LoVo (cell line): ENCODE measurements at places on chromosomes 6 and 20.

DNA sequence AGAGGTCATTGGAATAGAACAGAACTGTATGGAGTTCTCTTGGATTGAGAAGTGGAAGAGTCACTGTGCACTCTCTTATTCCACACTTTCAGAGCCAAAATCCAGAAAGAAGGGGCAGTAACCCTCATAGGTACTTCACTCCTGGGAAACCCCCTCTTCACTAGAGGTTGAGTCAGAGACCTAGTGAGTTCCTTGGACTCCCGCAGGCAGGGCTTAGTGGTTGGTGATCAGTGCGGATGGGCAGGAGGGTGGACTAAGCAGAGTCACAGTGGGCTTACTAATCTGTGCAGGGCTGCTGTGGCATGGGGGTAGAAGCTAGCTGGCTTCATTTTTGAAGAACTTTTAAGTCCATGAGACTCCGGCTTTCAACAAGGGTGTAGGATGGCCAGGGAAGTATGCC is 95.0 kb upstream of the MLN start:
- DNase-seq, result no peak

DNA sequence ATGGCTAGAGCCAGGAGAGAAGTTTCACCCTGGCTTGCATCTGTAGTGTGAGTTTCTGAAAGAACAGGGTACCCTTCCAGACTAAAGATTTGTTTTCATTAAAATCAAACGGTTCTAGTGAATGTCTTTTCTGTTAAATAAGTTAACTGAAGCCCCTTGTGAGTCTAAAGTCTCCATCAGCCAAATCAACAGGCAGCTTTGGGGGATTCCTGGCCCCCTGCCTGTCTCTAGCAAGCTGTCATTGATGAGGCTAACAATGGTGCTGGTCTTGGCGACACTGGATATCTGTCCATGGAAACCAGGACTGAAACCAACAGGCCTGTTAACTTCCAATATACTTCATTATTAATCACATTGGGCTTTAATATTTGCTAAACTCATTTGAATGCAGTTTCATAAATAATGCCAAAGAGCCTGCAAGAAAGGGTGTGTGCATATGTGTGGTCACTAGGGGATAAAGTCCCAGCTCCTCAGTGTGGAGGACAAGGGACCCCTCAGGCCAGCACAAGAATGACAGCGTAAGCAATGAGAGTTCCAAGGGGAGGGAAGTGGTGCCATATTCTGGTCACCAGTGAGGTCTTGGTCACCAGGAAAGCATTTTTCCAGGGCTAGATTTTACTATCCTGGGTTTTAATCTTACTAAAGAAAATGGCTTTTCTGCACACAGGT is 9.1 kb upstream of the RNF182 start:
- no peak for DNase-seq

- no peak for DNase-seq
Measured at GRCh38 chr6:138162111-138162954, 594 bp downstream of the ARFGEF3 start.

- DNase-seq, result no peak
Measured at GRCh38 chr6:125274935-125275334, 26.8 kb downstream of the HDDC2 start.

- no peak for DNase-seq
Measured at GRCh38 chr6:169251822-169252504, 1.7 kb downstream of the THBS2 start.

GRCh38 chr6:56374841-56375369 is 127.5 kb upstream of the COL21A1 start:
- DNase-seq, result no peak

GRCh38 chr6:53833155-53833554 is 38.4 kb downstream of the LRRC1 start:
- no peak for DNase-seq

DNA sequence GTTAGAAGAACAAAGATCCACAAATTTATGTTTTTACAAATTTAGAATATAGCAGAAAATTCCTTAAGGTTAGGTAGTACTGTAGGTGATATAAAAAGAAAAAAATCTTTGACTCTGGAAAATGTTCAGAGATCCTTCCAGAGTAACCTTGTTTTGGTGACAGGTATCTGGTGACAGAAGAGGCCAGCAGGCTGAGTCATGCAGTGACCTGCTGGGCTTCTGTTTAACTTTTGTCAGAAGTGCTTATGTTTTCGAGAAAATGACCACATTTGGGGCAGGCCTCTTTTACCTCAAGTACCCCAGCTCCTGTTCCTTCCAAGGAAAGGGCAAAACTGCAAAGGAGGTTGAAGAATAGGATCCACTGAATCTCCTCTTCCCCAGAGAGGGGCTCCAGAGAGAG is 10.5 kb upstream of the CLDN20 start:
- DNase-seq, result no peak

DNA sequence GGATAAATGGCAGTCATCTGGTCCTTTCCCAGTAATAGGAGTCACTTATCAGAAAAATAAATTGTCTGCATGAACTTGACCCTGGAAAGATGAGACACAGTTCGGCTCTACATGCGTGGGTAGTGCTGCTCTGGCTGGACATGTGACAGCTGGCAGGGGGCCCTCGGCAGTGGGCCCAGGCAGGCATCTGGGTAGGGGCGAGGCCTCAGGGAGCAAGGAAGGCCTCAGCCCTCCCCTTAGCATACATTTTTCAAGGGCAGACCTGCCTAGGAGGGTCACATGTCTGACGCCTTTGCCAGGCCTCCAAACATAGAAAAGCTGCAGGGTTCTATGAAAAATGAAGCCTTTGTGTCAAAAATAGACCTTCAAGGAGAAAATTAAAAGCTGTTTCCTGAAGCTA is 12.8 kb upstream of the ILRUN start:
- no peak for DNase-seq

- no peak for DNase-seq
Measured at GRCh38 chr6:136604328-136604825, 54.2 kb upstream of the MAP7 start.

- no peak for DNase-seq
Measured at GRCh38 chr6:144411531-144412165, 126.5 kb downstream of the UTRN start.

GRCh38 chr6:69487688-69488087 is 309.1 kb downstream of the LMBRD1 start:
- no peak for DNase-seq

- no peak for DNase-seq
Measured at GRCh38 chr20:44218446-44218845, 7.9 kb upstream of the OSER1 start.

DNA sequence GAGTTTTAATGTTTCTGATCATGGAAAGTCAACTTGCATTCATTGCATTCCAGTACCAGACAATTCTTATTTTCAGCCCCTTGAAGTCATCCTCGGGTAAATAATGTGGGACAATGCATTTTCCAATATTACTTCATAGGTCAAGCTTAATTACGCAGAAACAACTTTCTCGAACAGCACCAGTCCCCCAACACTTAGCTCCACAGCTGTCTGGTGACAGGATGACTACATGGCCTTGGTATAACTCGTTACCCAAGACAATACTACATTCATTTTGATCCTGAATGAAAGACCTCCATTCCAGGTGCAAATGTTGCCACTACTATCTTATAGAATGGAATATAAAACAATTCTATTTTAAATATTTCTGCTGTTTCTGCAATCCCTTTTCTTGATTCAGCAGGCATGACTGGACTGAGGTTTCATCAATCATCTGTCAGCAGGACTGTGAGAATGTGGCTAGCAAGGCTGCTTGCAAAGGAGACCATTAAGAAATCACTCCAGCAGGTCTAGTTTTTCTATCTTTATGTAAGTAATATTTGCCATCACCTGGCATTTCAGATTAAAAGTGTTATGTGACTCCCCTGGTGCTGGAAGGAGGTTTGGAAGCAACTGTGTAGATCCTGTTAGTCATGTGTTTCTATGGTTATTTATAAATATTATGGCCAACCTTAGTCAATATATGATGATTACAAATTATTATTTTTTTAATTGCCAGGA is 147.9 kb downstream of the HAO1 start:
- no peak for DNase-seq

GRCh38 chr6:27053738-27054137 is 193.8 kb upstream of the PRSS16 start:
- DNase-seq, result no peak

GRCh38 chr6:44004136-44004535 is 123.1 kb downstream of the MRPL14 start:
- no peak for DNase-seq

DNA sequence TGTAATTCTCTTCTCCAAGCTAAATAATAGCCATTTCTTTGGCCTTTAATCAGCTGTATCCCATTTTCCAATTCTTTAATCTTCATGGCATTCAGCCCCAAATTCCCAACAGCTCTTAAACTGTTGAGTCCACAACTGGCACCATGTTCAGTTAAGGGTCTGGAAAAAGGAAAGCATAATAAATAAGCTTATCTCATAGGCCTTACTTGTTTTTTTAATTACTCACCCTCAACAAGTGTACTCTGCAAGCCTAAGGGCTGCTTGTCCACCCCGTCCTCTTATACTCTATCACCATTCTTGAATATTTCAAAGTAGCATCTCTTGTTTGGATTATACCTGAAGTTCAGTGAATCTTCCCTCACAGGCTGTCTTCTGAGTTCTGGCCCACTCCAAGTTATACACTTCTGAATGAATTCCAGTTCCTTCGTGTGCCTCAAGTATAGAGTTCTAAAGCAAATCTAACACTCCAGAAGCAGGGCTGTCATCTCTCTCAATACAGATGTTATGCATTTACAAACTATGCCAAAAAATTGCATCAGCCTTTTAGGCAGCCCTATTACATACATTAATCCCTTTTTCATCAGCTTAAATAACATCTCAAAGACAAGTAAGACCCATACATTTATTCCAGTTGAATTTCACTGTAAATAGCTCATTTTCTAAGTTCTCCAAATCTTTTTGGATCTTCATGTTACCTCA is 98.7 kb downstream of the COL21A1 start:
- DNase-seq, result no peak

- no peak for DNase-seq
Measured at GRCh38 chr6:90860822-90861601, 274.1 kb upstream of the MAP3K7 start.

GRCh38 chr6:149031859-149032598 is 285.2 kb downstream of the UST start:
- no peak for DNase-seq
